AG08395 (cell line): ENCODE measurements at places on chromosomes 5 and 9.
A peak's percentile ranks its signal among the peaks of the same experiment; 100 is the strongest.

- no peak for DNase-seq
Observed at GRCh38 chr9:115162946-115163345, 45.0 kb upstream of the TNC start.

DNA sequence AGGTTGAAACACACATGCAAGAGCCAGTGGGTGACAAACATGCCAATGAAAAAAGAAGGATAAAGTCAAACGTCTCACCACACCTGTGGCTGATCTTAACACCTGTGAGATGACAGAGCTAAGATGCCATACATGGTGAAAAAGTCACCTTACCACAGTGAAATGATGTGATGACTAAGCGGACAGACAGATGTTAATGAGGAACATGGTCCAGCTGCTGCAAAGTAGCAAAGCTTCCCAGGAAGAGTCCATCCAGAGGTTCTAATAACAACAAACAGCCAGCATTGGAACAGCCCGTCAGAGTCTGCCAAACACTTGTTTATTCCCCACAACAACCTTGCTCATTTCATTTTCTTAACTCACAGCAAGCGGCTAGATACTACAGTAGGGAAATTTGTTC, 1.9 kb downstream of the KIAA1191 start:
- DNase-seq = no peak

DNA sequence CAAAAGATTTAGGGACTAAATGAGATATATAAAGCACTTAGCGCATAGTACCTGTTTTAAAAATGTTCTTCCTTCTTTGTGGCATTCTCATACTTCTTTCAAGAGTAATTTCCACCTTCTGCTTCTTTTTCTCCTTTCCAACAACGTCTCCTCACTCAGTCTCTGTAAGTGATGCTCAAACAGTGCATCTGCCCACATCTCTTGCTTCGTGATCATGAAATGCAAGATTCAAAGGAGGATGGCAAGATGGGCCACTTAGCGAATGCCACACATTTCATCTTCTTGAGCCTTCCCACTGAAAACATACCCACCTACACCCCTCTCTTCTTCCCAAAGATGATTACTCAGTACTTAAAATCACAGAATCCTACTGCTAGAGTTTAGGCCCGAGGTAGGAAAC, 36.9 kb downstream of the MACIR start:
- no peak for DNase-seq

- DNase-seq = no peak
Observed at GRCh38 chr5:161946911-161947310, 99.0 kb downstream of the GABRA1 start.

- DNase-seq = peak; percentile 67
Observed at GRCh38 chr9:136625101-136626065, 37.3 kb upstream of the EGFL7 start.
